Natural killer cell treated with Interleukin-12 subunit alpha and Interleukin-12 subunit beta and Interleukin-15 and Interleukin-18, amount 100 ng/mL, for 72 hours (primary cell): ENCODE measurements at places on chromosomes 13 and 19.

- DNase-seq: no peak
These were observed 2.0 kb upstream of the CEBPA start for GRCh38 chr19:33304371-33304759.

DNA sequence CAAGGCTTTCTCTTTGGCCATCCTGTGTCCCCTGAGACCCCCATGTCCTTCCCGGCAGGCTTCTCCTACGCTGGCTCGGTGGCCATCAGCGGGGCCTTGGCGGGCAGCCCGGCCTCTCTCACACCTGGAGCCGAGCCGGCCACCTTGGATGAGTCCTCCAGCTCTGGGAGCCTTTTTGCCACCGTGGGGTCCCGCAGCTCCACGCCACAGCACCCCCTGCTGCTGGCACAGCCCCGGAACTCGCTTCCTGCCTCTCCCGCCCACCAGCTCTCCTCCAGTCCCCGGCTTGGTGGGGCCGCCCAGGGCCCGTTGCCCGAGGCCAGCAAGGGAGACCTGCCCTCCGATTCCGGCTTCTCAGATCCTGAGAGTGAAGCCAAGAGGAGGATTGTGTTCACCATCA is 14.2 kb downstream of the PLEKHJ1 start:
- no peak for DNase-seq

GRCh38 chr19:44874317-44874716 is 16.7 kb upstream of the TOMM40 start:
- DNase-seq: no peak

GRCh38 chr13:26785838-26786630 is 25.4 kb upstream of the GPR12 start:
- peak; percentile 71 for DNase-seq

GRCh38 chr19:31501427-31502195 is 152.4 kb upstream of the TSHZ3 start:
- DNase-seq: no peak
